WTC11 (cell line): ENCODE measurements at places on chromosomes 7 and 10.

DNA sequence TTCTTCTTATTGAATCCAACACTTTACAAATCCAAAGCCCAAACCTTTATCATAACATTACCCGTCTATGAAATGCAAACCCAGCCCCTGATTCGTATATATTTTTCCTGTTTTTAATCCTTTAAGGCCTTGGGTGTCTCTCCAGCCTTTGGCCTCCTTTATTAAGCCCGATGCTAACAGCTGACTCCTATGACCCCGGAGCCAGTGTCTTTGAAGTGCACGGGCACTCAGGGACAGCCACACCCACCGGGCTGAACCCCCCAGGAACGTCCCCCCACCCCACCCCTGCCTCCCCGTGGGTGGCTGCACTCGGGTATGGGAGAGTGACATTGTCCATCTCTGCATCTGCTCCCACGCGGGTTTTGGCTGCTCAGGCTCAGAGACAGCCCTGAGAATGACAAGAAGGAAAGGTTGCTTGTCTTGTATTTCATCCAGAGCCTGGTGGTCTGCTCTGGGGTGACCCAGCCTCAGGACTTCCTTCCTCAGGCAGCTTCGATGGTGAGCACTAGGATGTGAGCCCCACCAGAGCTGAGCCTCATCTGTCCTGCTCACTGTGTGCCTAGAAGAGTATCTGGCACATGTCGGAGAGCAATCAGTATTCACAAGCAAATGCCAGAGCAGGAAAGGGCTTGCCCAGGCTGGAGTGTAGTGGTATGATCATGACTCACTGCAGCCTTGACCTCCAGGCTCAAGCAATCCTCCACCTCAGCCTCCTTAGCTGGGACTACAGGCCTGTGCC lies 210.4 kb downstream of the SKIDA1 start:
- DNase-seq: no peak

DNA sequence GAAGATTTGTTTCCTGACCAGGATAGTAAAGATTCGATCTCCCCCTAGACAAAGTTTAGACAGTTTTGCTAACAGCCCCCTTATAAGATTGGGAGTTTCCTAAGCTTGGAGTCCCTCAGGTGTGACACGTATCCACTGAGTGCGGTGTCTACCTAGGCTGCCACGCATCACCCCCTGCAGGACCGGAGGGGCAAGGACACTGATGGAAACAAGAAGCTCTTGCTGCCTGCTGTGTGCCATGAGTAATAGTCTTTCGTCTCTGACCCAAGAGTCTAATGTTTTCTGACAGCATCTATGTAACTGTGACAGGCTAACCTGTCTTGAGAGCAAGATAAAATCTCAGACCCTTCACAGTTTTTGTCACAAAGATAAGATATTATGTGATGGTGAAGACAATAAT lies 173.5 kb downstream of the SEMA3E start:
- DNase-seq: peak; percentile 75

- DNase-seq: no peak
These were observed 35.2 kb downstream of the POR start for GRCh38 chr7:75950111-75950681.

DNA sequence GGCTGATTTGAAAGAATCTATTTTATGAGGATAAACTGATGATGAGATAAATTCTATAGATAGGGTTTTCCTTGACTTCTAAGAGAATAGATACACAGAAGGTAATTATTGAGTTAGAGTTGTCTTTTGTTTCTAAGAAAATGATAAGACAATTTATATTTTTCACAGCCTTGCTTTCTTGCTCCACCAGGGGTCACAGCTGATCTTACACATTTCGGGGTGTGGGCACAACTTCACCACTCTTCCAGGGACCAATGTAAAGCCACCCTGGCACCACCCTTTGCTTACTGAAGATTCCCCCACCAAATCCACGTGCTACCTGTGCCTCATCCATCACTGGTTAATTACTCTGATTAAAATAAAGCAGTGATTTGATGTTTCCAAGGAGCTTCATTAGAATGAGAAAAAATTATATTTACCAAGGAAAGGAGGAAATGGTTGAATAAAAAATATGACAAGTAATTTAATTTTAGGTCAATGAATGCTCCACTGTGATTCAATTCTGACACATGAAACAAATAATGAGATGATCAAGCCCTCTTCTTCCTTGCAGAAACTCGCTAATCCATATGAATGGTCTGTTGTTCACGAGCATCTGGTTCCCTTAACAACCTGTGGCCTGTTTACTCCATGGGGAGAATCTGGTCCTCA lies 177.3 kb upstream of the TNS3 start:
- DNase-seq: no peak

DNA sequence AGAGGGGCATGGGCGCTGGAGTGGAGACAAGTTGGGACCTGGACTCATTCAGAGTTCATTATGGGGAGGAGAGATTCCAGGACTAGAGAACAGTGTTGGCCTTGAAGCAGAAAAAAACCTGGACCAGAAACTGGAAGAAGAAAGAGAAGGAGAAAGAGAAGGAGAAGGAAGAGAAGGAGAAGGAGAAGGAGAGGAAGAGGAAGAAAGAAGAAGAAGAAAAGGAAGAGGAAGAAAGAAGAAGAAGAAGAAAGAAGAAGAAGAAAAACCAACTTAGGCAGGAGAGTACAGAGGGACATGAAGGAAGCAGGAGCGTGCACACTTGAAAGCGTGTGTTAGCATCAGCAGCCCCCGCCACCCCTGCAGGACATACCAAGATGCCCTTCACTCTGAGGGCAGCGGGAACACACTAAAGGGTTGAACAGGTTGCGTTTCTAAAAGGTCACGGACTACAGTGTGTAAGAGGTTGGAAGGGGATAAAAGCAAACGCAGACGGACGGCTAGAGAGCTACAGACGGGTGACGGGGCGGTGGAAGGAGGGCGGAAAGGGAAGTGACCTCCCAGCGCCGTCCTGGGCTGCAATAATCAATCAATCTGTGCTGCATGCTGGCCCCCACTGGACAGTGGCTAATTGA lies 95.3 kb downstream of the SEC61G start:
- no peak for DNase-seq

- no peak for DNase-seq
These were observed 2.6 kb downstream of the PSMG3 start for GRCh38 chr7:1567049-1567771.

- DNase-seq: peak; percentile 23
These were observed 154.7 kb downstream of the NEURL1 start for GRCh38 chr10:103648251-103648635.
